ENCODE measurements at places on chromosomes 12 and 14.

DNA sequence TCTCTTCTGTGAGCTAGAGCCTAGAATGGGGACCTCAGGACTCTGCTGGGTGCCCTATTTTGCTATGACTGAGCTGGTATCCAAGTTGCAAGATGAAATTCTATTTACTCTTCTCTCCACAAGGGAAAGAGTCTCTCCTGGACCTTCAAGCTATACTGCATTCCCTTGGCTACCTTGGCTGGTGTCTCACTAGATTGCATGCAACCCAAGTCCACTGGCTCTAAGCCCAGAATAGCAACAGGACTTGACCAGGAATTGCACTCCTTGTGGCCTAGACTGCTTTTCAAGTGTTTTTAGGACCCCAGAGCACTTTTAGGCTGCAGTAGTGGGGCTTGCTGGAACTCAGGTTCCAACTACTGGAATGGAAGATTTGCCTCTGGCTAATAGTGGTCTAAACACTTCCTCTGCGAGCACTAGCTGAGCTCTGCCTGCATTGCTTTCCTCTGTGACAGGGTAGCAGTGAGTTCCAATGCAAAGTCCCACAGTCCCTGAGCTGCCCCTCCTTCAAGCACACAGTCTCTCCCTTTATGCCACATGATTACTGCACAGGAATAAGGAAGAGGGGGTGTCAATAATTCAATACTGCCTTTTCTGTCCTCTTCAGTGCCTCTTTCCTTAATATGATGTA, 1009.1 kb upstream of the FLRT2 start:
- DNase-seq = no peak

DNA sequence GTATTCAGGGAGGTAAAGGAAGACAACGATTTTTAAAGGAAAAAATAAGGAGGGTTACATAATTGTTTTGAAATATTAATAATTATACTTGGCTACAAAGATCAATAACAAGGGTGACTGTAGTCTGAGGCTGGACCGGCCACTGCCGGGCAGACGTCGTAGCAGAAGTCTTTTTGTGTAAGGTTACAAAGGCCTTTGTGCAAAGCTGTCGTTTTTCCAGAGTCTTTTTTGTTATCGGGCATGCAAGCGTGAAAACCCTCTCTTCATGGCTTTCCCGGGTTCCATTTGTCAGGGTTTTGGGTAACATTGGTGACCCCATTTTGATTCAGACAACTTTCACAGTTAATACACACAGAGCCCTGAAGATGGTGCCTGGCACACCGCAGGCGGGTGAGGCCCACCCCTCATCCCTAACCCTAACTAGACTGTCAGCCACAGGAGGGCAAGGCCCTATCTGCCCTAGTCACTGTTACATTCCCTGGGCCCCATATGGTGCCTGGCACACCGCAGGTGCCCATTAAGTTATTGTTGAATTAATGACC, 31.3 kb downstream of the RILPL1 start:
- no peak for DNase-seq

DNA sequence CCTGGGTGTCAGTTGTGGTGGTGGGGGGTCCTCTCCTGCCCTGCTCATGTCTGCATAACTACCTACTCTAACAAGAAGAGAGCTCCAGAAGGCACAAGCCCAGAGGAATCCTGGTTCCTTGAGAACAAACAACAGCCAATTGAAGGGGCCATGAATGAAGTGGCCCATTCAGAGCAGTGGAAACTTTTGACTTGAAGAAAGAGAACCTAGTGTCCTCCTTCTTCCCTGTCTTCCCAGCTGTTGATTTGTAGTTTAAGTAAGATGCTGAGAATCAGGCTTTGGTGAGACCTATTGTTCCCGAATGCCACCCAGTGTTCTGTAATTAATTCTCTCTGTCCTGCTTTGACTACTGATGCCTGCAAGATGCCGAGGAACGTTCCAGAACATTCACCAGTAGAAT, 79.2 kb downstream of the C14orf132 start:
- no peak for DNase-seq

DNA sequence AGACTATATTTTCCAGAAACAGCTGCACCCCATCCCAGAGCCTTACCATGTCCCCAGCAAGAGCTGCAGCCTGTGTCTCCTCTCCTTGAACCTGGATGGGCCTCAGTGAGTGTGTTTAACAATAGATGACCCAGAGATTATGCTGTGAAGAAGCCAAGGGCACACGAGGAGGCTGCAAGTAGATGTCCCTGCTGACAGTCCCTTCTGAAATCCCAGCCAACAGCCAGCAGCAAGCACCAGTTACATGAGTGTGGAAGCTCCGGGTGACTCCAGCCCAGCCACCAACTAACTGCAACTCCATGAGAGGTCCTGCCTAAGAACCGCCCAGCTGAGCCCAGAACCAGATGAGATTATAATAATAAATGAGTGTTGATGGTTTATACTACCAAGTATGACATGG, 191.7 kb downstream of the BCL11B start:
- DNase-seq = no peak

GRCh38 chr12:104569346-104570173, 112.8 kb downstream of the CHST11 start:
- DNase-seq = no peak

DNA sequence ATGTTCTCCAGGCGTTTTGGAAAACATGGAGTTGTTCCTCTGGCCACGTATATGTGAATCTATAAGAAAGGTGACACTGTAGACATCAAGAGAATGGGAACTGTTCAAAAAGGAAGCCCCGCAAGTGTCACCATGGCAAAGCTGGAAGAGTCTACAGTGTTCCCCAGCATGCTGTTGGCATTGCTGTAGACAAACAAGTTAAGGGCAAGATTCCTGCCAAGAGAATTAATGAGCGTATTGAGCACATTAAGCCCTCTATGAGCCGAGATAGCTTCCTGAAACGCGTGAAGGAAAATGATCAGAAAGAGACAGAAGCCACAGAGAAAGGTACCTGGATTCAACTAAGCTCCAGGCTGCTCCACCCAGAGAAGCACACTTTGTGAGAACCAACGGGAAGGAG, 92.5 kb upstream of the EIF5 start:
- no peak for DNase-seq

DNA sequence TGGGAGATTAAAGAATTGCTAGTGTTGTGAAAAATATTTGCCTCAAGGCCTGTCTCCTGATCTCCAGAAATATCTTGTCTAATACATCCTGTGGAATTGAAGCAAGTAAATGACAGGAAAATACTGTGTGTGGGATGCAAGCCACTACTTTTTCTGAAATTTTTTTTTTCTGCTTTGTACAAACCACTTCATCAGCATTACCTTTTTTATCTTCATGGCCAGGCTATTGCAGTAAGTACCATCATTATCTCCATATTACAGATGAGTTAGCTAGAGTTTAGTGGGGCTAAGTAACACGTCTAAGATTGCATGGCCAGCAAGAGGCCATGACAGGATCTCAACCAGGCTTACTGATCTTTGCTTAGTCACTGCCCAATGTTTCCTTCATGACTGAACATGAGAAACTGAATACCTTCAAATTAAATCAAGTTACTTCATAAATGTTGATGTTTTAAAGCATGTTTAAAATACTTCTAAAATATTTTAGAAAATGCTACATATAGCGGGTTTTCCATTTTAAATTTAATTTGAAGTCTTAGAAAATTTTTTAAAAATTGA, 273.7 kb downstream of the SLC6A15 start:
- no peak for DNase-seq
